ENCODE measurements at places on chromosomes 5 and 9.

GRCh38 chr5:9617739-9618504 is 12.2 kb downstream of the TAS2R1 start:
- DNase-seq: no peak

DNA sequence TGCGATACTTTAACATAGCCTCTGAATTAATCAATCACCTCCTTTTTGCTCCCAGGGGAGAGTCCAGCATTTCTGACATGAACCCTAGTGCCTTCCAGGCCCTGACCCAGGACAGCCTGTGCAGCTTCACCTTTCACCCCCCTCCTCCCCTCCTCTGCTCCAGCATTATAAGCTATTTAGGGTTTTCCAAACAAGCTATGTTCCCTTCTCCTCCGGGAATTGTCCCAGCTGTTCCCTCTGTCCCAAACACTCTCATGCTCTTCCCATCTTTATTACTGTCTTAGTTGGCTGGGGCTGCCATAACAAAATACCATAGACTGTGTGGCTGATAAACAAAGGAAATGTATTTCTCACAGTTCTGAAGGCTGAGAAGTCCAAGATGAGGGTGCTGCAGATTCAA is 161.5 kb downstream of the EBF1 start:
- no peak for DNase-seq

DNA sequence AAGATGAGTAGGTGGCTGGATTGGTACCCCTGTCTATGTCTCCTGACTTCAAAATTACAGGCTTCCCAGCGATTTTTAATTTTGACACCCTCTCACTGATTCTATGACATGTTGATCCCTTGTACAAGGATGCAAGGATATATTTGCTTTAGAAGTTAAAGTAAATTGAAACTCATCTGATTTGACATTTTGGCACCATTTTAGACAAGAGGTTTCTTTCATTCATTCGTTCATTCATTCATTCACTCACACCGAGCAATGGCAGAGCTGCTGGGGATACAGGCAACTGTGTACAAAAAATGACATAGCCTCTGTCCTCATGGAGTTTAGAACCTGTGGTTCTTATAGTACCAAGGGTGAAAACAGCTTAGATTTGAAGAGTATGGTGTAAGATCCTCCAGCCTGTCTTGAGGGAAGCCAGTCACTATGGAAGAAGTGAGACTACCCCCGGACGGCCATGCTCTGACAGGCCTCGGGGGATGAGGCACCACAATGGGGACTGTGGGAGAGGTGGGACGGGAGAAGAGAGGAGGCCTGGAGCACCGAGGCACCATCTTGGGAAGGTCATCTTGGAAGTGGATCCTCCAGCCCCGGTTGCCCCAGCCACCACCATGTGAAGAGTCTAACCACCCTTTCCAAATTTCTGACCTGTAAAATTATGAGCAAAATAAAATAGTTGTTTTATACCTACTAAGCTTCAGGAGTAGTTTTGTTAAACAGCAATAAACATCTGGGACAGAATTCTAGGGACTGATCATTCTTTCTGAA is 16.2 kb downstream of the STC2 start:
- DNase-seq: no peak

DNA sequence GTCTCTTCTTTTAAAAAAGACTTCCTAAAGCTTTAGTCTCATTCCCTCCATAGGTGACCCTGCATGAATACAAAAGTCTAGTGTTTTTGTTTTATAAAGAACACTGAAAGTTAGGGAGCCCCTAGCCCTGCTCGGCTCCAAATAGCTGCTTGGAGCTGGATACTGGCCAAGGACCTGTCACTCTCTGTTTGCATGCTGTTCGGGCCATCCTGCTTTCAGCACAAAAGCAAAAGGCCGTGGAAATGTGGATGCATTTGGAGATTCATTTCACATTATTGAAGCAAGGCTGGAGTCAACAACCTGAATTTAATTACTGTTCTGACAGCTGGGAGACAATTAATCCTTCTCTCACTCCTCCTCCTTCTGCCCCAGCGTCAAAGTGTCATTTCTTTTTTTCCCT is 151.7 kb upstream of the NMUR2 start:
- DNase-seq: no peak

GRCh38 chr5:594226-594860 is 17.8 kb upstream of the CEP72 start:
- no peak for DNase-seq

DNA sequence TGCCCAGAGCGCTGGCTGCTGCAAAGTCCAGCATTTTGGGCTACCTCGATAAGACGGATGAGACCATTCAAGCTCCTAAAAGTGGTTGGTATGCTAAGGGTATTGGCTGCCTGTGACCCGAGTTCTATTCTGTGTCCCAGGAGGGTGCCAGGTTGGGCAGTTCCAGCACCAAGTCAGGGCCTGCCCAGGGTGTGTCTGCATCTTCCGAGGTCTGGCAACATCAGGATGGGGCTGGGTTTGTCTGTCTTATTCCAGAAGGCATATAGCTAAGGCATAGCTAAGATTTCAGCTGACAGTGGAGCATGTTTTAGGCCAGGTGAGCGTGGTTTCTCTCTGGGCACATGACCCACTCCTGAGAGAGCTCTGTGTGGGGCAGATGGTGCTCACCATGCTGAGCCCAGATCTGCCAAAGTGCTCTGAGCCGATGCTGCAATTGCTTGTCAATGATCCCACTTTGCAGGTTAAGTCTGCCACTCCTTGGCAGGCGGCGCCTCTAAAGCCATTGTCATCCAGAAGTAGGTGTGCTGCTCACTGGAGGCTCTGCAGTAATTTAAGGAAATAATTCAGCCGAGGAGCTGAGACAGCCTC is 7.8 kb downstream of the SLC9A3 start:
- DNase-seq: no peak

GRCh38 chr5:141477815-141478214 is 2.0 kb downstream of the PCDHGC3 start:
- no peak for DNase-seq

DNA sequence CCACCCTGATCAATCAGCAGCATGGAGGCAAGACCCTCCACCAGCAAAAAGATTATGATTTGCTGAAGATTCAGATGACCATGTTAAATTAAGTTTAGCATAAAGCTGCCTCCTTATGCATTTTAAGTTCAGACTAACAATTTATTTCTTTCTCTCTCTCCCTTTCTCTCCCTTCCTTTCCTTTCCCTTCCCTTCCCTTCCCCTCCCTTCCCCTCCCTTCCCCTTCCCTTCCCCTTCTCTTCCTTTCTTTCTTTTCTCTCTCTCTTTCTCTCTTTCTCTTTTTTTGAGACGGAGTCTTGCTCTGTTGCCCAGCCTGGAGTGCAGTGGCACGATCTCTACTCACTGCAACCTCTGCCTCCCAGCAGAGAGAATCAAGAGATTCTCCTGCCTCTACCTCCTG is 1.4 kb upstream of the MELK start:
- no peak for DNase-seq

DNA sequence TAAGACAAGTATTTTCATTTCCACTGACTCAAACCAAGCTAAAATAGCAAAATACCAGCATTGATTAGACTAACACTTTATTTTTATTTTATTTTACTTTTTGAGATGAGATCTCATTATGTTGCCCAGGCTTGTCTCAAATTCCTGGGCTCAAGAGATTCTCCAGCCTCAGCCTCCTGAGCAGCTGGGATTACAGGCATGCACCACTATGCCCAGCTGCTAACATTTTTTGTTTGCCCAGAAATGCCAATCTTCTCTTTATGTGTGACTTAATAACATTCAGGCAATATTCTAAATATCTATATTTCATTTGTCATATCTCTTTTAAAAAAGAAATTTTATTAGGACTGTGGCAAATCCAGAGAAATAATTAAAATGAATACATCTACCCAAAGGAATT is 55.0 kb downstream of the OXCT1 start:
- DNase-seq: no peak

DNA sequence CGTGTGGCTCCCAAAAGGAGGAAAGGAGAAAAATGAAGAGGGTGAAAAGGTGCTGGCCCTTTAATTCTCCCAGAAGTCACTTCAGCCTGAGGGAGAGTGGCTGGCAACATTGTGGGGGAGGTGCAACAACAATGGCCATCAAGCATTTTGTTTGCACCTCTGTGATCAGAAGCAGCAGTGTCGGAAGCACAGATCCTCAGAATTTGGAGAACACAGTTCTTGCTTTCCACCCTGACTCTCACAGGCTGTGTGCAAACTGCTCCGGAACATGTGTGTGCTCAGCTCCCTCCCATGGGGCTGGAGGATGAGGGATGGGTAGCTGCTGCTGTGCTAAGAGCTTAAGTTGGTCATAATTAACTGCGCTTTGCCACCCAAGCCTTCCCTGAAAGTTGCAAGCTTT is 127.1 kb downstream of the DPYSL3 start:
- no peak for DNase-seq

DNA sequence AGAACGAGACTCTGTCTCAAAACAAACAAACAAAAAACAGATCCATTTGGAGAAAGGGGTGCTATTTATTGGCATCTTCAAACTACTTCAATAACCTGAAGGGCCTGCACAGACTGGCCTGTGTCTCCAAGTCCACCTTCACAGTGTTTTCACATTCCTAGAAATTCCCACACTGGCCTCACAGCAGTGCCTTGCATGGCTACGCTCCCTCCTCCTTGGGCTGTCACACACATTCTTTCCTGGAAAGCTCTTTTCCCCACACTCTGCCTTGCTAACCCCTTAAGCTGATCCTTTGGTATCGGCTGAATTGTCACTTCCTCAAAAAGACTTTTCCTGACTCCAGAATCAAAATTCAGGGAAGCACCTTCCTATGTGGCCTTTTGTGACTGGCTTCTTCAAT is 19.8 kb downstream of the FAM151B start:
- DNase-seq: no peak

DNA sequence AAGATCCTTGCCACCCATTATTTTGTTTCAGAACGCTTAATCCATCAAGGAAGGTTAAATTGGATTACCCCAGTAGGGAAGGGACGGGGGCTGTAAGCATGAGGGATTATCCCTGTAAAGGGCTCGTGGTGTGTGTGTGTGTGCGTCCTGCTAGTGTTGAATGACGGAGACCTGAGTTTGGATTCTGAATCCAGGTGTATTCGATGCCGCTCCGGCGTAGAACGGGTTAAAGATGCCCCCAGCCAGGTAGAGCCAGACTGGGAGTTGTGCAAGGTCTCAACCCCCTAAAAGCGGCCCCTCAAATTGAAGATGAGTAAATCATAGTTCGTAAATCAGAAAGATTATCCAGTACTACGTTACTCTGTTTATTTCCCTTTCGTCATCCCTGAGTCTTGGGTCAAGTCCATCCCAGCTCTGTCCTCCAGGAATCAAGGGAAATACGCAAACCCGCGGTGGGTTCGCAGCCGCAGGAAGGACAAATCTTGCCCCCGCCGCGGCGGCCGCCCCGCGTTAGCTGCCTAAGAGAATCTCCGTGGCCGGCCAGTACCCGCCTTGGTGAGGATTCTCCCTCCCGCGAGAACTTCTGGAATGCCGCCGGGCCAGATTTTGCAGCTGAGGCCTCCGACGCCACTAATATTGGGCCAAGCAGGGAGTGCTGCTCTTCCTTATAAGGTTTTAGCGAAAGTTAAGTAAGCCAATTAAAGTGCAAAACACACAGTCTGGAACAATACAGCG is 586 bp upstream of the MTAP start:
- DNase-seq: no peak

- DNase-seq: no peak
Observed at GRCh38 chr5:58752104-58752503, 169.2 kb downstream of the RAB3C start.

GRCh38 chr9:138069731-138070456 is 192.3 kb downstream of the CACNA1B start:
- DNase-seq: peak; percentile 13

- DNase-seq: no peak
Observed at GRCh38 chr9:127386249-127386648, 10.7 kb upstream of the SLC2A8 start.

DNA sequence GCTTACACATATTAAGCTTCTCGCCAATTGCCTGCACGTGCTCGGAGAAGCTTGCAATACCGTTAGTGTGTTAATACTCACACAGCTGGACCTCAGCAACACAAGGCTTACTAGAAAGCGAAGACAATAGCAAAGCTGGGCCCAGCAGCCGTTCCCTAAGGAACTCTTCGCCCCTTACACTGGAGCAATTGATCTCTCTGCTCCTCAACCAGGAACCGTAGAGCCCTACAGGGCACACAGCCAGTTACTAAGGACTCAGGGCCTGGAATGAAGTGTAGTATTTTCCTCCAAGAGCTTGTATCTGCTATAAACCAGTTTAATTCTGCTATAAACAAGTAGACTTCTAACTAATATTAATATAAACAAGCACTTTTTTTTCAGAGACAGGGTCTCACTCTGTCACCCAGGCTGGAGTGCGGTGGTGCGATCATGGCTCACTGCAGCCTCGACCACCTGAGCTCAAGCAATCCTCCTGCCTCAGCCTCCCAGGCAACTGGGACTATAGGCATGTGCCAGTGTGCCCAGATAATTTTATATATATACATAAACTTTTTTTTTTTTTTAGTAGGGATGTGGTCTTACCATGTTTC is 67.0 kb upstream of the SIMC1 start:
- no peak for DNase-seq

- DNase-seq: no peak
Observed at GRCh38 chr5:179762079-179762780, 29.6 kb downstream of the MAML1 start.

DNA sequence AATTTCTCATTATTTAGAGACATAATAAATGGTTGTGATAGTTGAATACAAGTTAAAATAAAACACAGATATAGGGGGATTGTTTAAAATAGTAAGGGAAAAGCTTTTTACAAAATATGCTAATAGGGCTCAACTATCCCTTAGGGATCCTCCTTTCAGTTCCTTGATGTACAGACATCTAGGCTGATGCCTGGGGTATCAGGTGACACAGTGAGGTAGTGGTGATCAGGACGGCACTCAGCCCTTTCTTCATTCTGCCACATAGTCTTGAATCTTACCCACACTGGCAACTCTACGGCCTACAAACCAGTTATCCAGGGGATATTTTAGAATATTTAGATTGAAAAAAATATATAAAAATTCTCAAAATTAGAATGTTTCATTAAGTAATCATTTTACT is 12.5 kb upstream of the SLC35D2 start:
- no peak for DNase-seq

GRCh38 chr9:982394-983230 is 6.2 kb downstream of the DMRT3 start:
- no peak for DNase-seq

GRCh38 chr5:142548739-142549275 is 137.1 kb downstream of the FGF1 start:
- DNase-seq: peak; percentile 35

DNA sequence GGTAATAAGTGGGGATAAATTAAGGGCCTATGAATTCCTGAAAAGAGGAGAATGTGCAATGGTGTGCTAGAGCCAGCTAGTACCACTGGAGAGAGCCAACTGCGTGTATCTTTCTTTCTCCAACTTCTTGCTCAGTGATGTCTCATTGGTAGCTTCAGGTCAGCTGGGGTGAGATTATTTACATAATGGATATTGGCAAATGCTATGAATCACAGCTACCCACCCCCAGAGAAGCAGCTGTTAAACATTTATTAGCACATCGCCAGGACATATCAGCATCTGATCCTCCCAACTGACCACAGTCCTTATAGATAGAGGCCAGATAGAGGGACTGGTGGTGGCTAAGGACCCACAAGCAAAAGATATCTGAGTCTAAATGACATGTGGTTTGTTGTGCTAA is 421.3 kb downstream of the ACTL7B start:
- no peak for DNase-seq

All from D721Med (cell line).